ENCODE measurements at places on chromosomes 4 and X. TPM values are rescaled to one million over a fixed set of nuclear protein-coding genes. Genes with fewer than 3 reads are reported as not detected.

The LRAT gene
- total RNA-seq = 6.7 TPM

The PAGE1 gene
- 7.5 TPM for total RNA-seq

The C4orf54 gene
- not detected for total RNA-seq

The JAKMIP1 gene
- total RNA-seq = not detected

The CFI gene
- total RNA-seq = 11.4 TPM

The GALNTL6 gene
- total RNA-seq = 0.45 TPM

The MID2 gene
- total RNA-seq = 2.6 TPM

The ETDB gene
- total RNA-seq = not detected

The ADGRG4 gene
- not detected for total RNA-seq

The ELF4 gene
- total RNA-seq = 6.3 TPM
